Effector memory CD8-positive, alpha-beta T cell (primary cell): ENCODE measurements at places on chromosomes 6 and 20.
A peak's percentile ranks its signal among the peaks of the same experiment; 100 is the strongest.

DNA sequence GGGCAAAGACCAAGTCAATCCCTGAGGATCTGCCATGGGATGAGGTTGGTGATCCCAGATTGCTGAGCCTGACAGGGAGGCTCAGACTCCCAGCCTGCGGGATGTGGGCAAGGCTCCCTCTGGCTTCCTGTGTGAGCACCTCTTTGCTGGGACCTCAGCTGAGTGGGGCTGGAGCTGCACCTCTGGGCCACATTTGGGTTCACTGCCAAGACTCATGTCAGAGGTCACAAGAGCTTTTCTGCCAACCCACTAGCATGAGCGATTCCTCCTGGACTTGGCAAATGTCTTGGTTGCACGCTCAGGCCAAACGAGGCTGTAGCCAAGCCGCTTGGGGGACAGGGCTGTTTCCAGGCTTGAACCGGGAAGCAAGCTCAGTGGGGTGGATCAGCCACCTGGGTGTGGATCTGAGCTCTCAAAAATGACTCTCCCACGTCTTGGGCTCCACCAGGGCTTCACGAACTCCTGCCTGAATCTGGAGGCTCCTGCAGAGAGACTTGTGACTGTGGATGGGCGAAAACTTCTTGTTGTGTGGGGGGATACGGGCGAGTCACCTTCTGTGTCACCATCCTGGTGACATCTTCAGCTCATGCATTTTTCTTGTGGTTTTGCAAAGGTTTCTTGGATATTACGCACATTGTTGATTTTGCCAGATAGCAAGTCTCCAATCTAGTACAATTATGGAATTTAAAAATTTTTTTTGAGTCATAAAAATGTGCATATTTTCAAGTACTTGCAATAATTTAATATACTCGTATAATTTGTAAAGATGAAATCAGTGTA, 359.5 kb downstream of the CDH4 start:
- DNase-seq: no peak

DNA sequence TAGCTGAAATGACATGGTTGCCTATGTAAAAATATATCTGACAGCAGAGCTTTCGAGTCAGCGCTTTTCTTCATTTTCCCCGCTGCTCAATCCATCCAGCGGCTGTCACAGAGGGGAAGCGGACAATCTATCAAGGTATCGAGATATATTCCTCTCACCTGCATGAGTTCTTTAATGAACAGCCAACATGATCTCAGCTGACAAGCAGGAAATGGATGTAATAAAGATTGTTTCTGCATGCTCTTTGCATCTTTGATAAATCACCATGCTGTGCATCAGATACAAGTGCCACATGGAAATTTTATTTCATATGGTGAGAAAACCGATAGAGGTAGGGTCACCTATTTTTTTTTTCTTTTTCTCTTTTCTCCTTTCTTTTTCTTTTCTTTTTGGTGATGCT, 602.3 kb upstream of the MMS22L start:
- no peak for DNase-seq

- DNase-seq: no peak
Measured at GRCh38 chr20:50292591-50293283, 102.1 kb downstream of the CEBPB start.

- no peak for DNase-seq
Measured at GRCh38 chr20:40865095-40865494, 163.5 kb upstream of the TOP1 start.

DNA sequence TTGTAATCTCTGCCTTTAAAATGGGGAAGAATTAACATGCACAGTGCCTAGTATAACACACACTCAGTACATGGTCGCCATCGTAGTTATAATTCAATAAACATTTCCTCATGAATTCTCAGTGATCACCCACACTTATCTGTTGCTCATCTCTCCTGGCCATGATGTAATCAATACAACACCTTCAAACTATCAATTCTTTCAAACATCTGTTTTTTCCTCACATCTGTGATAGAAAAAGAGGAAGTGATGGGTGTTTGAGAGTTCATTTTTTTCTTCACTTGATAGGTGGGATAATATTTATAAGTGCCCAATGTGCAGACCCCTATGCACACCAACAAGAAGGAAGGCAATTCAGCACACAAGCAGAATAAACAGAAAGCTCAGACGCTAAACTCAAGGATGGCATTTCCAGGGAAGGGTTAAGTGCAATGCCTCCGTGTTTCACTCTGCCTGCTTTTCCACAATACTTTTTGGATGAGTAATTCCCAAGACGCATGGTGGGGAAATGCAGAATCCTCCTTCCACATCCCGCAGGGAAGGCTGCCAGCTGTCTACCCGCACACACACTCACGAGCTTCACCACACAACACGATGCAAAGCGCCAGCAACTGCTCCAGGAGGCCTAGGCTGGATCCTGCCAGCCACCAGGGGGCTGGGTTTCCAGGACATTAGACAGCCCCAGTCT, 100.3 kb downstream of the GMPR start:
- DNase-seq: no peak

GRCh38 chr6:142756215-142756630, 188.8 kb downstream of the HIVEP2 start:
- no peak for DNase-seq

- DNase-seq: no peak
Measured at GRCh38 chr6:109071125-109071917, 23.3 kb downstream of the SESN1 start.

DNA sequence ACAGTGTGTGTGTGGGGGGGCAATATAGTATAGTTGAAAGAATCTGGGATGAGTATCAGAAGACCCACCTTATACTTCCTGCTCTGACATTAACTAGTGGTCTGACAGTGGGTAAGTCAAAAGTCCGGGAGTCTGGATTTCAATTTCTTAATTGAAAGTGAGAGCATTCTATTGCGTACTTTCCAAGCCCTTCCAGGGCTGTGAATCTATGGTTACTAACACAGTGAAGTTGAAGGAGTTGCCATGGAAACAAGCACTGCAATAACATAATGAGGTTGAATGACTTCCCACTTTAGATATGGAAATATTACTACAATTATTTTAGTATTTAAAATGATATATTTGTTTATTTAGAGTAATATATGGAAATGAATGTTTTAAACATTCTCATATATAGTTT, 80.2 kb downstream of the MLIP start:
- DNase-seq: no peak

DNA sequence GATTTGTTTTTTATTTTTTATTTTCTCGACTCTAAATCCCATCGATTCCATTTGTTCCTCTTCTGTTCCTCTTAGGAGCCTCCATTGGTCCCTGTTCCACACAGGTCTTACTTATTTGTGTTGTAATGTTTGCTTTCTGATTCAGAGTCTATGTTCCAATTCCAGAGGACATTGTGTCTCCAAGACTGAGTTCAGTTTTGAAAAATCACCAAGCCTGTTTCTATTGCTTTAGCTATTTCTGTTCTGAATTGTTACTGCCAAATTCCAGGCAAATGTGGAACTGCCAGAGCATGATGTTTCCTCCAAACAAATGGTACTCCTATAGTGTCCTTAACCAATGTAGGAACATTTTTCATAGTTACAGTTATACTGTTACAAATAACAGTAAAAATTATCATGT, 270.9 kb upstream of the SPTLC3 start:
- DNase-seq: no peak

- no peak for DNase-seq
Measured at GRCh38 chr20:63493563-63494020, 5.3 kb downstream of the EEF1A2 start.

DNA sequence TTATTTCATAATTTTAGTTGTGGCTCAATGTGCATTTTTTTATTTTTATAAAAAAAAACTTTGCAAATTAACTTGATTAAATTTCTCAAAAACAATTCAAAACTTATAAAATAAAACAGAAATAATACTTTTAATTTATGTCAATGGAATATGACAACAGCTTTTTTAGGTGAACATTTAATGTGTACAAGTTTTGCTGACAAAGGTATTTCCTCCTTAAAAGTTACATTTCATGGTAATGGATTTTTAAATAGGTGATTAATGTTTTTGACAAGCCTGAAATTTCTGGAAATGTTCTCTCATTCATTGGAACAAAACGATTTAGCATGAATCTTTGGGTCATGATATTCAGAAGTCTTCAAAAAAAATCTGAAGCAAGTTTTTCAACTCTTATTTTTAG, 1160.0 kb downstream of the HACE1 start:
- DNase-seq: no peak

DNA sequence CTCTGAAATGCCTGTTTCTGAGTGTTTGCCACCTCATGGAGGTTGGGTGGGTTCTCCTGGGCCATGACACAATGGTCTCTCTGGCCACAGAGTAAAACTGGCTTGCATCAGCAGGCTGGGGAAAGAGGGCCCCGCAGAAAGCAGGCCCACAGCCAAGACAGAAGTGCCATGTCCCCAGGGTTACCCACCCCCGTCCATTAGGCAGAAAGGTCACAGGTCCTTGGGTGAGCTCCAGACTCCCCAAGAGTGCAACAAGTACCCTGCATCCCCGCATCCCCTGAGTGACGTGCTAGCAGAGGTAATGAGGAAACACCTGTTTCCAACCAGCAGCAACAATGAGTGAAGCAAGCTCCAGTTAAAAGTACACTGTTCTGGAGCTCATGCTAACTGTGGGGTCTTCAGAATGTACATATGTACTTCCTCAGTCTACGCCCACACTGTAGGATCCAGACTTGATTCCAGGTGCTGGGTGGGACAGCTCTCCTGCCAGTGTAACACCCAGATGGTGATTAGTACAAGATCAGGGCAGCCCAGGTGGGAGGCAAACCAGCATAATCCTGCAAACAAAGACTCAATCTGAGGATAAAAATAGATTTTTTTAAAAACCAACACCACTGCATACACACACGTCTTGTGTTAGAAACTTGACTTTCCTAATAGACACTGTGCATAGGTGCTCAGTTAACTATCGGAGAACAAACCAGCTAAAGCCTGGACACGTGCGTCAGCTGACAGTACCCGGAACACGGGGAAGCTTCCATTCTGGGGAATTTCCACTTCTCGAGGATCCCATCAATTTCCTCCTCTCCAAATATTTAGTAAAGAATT, 31.5 kb downstream of the RRBP1 start:
- no peak for DNase-seq

DNA sequence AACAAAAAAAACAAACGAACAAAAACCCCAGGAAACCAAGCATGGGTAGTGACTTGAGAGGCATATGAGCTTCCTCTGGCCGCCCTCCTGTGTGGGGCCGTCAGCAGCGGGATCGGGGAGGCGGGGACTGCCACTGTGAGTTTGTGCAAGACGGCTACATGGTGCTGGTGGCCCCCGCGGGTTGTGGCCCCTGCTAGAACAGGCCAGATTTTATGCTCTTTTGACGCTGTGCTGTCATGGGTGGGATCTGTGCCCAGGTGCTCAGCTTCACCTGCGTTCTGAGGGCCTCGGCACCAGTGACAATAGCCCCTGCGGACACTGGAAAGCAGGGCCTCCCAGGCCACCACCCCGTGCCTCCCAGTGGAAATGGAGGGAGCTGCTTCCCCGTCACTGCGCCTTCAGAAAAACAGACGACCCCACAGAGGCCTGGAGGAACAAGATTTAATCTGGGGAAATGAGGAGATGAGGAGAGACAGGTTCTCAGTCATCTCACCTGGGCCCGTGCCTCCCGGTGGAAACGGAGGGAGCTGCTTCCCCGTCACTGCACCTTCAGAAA, 4.7 kb upstream of the KCNQ2 start:
- no peak for DNase-seq

DNA sequence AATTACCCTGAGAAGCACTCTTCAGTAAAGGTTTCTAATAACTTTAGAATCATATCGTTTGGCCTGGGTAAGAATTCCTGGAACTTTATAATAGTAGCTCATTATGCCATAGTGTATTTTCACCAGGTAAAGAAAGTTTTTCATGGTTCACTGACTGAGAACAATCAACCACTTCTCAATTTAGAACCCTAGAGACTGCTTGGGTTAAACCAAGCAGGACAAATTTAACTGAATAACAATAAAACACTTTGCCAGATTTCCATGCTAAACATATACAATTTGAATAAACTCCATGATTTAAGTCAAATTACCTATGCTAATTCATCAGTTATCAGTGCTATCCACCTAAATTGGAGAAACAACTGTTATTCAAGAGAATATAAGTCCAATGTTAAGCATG, 99.4 kb downstream of the PLG start:
- no peak for DNase-seq

DNA sequence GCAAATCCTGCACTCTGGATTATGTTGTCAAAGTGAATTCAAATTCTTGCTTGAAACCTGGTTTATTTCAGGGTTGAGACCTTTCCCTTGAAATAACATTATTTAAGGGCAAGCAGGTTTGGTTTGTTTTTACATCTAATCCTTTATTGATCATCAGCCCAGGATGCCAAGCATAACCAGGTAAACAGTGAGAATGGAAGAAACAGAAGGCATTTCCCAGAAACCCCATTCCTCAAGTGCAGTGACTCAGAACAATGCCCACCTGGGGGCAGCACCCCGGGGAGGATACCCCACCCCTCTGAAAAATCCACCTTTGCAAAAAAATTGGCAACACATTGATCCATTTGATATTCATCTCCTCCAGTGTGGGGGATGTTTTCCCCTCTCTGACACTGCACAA, 32.5 kb downstream of the POFUT1 start:
- no peak for DNase-seq

GRCh38 chr6:168555618-168556273, 114.8 kb downstream of the SMOC2 start:
- DNase-seq: no peak

GRCh38 chr6:101443315-101443714, 49.8 kb downstream of the GRIK2 start:
- DNase-seq: no peak

GRCh38 chr6:168626046-168626602, 185.1 kb downstream of the SMOC2 start:
- DNase-seq: no peak

GRCh38 chr6:24990944-24991809, 55.4 kb upstream of the RIPOR2 start:
- no peak for DNase-seq

GRCh38 chr20:36008461-36009035, 40.2 kb downstream of the CNBD2 start:
- DNase-seq: no peak

- DNase-seq: no peak
Measured at GRCh38 chr6:144083172-144083571, 12.2 kb downstream of the SF3B5 start.

GRCh38 chr6:13487122-13488014, at the start of gene GFOD1:
TSS of gene GFOD1 (minus strand) at chr6:13487600. CDS start at chr6:13486890, 710 bp downstream.
- peak; percentile 54 for DNase-seq

- peak; percentile 10 for DNase-seq
Measured at GRCh38 chr6:37819802-37820717, 533 bp downstream of the ZFAND3 start.

GRCh38 chr6:96841345-96841744, 4.1 kb upstream of the GPR63 start:
- no peak for DNase-seq

DNA sequence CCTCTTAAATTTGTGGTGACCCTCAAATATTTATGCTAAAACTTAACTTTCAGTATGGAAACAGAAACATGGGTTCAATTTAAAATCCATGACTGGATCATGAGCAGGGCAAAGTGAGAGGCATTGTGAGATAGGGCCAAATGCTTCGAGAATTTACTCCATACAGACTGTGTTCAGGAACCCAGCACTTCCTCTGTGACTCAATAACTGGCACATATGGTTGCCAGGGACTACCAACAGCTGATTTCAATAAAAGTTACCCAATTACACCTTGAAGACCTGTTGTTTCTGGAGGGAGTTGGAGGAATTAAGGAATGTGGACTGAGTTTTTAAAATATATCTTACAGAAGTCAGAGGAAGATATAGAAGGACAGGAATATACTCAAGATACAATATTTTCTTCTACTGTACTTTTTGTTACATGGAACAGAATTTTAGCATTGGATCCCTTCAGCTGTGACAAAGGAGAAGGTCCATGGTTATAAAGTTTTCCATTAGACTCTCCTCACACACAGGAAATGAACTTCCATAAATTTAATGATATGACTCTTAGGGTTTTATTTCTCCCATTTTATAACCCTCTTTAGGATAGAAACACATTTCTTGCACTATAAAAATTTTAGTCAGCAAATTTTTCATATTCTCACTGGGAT, 258.5 kb downstream of the KHDC1L start:
- no peak for DNase-seq
